ENCODE measurements at places on chromosomes 6 and 20. TPM values are rescaled to one million over a fixed set of nuclear protein-coding genes. Genes with fewer than 3 reads are reported as not detected.

The TMEM30A gene
- total RNA-seq = 38.4 TPM

The MKKS gene
- total RNA-seq = 17.5 TPM

The SYNDIG1 gene
- total RNA-seq = 1.4 TPM

The HLA-DPB1 gene
- total RNA-seq = not detected

The OXT gene
- not detected for total RNA-seq

The CCM2L gene
- total RNA-seq = 0.45 TPM

The PSORS1C1 gene
- 4.6 TPM for total RNA-seq

The FOXF2 gene
- 14.7 TPM for total RNA-seq

The RNF182 gene
- total RNA-seq = 2.6 TPM

The SOX18 gene
- total RNA-seq = 2.9 TPM

The LAMA5 gene
- total RNA-seq = 412 TPM

The POFUT1 gene
- 44.6 TPM for total RNA-seq

The PLG gene
- not detected for total RNA-seq

The NMBR gene
- total RNA-seq = not detected

The SPEF1 gene
- total RNA-seq = 2.3 TPM

The GPX6 gene
- not detected for total RNA-seq

The CLDN20 gene
- not detected for total RNA-seq

The ADGRG6 gene
- total RNA-seq = 47.7 TPM

The PGC gene
- 0.09 TPM for total RNA-seq

The MUCL3 gene
- total RNA-seq = 0.10 TPM

The KDM1B gene
- total RNA-seq = 6.7 TPM

The C6orf15 gene
- total RNA-seq = not detected

The RAB44 gene
- total RNA-seq = 0.03 TPM

The MCHR2 gene
- not detected for total RNA-seq

The PSORS1C2 gene
- not detected for total RNA-seq

The RIN2 gene
- 22.9 TPM for total RNA-seq

The LPA gene
- total RNA-seq = 0.10 TPM

All from A549 treated with AZD2906 at 1 μM for 4 hours (cell line).